ENCODE measurements at places on chromosomes 5 and 9.

DNA sequence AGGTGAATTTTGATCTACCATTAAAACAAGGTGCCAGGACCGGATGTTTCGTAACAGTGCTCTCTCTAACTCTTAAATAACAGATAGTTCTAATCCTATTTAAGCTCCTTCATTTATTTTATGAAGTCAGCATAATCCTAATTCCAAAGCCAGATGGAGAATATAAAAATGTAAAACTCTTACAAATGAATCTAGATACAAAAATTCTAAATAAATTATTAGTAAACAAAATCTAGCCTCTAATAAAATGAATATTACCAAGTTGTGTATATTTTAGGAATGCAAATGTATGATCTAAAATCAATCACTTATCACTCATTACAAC, 32.4 kb upstream of the IL33 start:
- no peak for DNase-seq

- no peak for DNase-seq
Observed at GRCh38 chr9:137148242-137148641, 9.3 kb downstream of the GRIN1 start.

- DNase-seq = no peak
Observed at GRCh38 chr9:86829496-86830046, 117.7 kb downstream of the GAS1 start.

DNA sequence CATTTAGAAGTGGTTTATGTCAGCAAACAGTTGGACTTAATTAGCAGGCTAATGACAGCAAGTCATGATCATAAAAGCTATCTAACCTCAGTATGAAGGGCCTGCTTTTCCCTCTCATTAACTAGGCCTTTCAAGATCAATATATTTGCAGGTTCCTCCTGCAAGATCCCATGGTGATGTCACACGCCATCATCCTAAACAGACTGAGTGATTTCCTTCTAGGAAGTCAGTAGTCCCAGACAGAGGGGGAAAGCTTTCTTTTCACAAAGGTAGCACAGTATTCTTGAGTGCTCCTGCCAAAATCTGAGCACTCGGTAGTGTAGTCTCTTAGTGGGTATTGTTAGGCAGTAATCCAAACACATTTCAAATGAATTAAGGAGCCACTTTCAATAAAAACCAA, 52.5 kb downstream of the UIMC1 start:
- DNase-seq = no peak

- no peak for DNase-seq
Observed at GRCh38 chr5:53908757-53909156, 348.3 kb downstream of the NDUFS4 start.

- DNase-seq = no peak
Observed at GRCh38 chr5:152092580-152092979, 167.9 kb upstream of the GLRA1 start.

DNA sequence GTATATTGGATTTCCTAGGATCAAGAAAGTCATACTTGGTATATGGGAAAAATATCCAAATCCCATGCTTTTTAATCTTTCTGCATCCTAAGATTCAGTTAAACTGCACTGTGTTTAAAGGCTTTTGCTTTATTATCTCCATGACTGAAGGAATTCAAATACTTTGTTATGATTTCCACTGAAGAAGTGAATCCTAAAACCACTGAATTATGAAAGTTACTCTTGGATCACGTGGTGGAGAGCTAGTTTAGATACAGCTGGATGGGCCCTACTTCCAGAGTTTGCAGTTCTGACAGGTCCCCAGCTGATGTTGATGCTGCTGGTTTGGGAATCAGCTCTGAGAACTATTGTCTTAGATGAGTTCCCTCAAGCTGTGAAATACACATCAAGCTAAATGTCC, 5.0 kb downstream of the DAB2 start:
- DNase-seq = no peak

DNA sequence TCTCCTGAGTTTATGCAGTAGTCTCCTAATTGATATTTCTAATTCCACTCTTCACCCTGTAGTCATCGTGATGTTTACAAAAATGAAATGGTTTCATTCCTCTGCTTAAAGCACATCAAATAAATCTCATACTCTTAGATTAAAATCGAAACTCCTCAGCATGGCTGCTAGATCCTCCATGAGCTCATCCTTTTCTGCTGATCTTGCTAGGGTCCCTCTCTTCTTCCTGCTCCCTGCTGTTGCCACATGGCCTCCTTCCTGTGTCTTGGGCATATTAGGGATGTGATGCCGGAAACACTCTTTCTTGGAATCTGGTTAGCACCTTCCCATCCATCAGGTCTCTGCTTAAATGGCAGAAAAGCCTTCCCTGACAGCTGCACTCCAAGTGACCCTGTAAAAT, 59.5 kb upstream of the MEGF10 start:
- DNase-seq = no peak

- no peak for DNase-seq
Observed at GRCh38 chr5:40634154-40634553, 45.6 kb upstream of the PTGER4 start.

GRCh38 chr5:98840946-98841345, 67.5 kb downstream of the RGMB start:
- no peak for DNase-seq

DNA sequence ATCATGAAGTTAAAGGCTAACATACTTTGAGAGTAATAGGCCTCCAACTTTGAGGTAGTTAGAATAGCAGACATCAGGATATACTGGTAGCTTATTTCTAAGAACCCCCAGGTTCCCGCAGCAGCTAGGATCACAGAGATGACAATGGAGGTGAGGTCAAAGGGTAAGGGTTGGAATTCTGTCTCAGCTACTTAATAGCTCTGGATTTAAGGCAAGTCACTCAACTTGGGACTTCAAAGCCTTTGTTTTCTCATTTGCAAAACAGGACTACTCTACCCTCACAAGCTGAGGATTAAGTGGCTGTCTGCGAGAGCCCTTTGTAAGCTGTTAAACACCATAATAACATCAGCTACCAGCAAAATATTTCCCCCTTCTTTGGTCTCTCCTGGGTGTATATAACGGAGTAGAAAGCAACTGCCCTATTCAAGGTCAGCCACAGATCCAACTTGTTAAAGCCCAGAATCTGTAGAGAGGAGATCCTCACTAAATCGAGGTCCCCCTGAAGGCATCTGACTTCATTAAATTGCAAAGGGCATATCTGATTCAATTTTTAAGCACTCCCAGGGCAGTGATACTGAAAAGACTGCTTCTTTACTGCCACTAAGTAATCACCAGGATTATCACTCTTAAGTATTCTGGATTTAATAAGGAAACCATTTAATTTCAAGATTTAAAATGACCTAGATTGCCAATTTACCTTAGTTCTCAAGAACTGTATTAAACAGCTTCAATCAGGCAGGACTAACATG, 104.7 kb downstream of the DCP2 start:
- no peak for DNase-seq

GRCh38 chr9:129413537-129414376, 207.1 kb downstream of the C9orf50 start:
- peak; percentile 74 for DNase-seq

DNA sequence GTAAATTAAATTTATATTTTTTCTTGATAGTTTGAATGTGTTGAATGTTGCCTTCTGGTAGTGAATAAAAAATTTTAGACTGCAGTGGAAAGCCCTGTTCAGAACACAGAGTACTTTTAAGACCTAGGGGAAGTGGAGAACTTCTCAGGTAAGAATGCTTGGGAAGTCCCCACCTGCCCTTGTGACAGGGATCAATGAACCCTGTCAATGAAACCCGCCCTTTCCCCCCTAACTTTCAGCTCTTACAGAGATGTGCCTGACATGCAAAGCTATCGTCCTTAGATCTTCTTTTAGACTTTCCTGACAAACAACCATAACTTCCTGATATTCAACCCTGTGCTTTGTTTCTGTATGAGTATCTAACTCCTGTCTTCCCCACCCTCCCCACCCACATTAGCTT, 562.7 kb downstream of the TLE4 start:
- no peak for DNase-seq

- DNase-seq = no peak
Observed at GRCh38 chr9:35714123-35714522, 17.9 kb downstream of the TLN1 start.

- DNase-seq = no peak
Observed at GRCh38 chr5:145936401-145937131, at the start of gene SH3RF2. Gene SH3RF2, plus strand, starts transcription at chr5:145936578. Its CDS starts 1,351 bp downstream, at chr5:145937929.

DNA sequence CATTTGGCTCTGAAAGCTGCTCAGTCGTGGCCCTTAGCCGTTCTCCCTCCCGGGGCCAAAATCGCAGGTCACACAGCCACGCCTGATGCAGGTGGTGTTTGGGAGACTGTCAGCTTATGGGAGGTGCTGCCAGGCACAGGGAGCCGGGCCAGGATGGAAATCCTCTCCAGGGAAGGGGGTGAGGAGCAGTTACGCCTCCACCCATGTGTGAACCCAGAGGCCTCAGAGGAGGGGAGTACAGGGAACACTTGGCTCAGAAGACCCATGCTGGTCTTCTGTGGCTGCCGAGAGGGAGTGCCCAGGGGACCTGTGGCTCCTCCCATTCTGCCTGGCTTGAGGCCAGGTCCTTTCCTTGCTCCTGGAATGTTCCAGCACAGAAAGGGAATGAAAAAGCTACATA, 3.6 kb upstream of the OLFM1 start:
- no peak for DNase-seq

GRCh38 chr5:139844472-139845145, 49.0 kb downstream of the PSD2 start:
- DNase-seq = no peak

DNA sequence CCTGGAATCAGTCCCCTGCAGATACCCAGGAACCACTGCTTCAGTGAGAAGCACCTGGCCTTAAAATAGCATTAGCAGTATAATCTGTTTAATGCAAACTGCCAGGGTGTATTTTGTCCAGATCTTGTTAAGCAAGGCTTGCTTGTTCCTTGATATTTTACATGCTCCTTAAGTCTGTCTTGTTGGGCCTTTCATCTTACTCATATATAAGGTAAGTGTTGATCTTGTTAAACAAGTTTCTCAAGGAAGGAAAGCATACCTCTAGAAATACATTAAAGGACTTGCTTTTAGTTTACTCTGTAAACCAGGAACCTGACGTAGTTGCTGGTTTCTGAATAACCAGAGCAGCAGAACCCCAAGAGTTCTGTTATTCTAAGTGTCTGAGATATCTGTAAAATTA, 13.7 kb downstream of the HSPA4 start:
- DNase-seq = no peak

DNA sequence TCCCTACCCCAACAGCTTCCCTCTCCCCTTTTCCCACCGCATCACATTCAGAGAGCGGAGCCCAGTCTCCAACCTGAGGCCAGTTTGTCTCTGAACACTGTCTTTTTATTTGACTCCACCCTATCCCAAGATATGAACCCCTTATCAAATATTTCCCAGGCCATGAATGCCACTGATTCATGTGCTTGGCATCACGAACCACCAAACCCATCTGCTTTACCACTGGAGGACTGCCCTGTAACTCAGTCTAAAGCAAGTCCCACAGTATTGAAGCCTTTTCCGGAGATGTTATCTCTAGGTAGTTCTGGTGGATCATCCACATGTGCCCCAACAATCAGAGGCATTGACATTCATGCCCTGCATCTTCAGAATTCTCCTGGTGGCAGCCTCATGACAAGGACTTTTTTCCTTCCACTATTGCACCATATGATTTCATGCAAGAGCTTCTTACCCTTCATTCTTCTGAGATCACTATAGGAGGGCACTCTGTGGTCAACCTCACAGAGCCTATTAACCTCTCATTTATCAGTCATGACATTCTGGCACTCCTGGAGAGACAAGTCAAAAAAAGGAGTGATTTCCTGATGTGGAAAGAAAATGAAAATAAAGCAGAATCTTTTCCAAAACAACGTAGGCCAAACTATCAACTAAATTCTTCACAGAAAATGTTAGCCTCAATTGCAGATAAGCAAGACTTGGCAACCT, 12.3 kb upstream of the SPATA31D4 start:
- no peak for DNase-seq

DNA sequence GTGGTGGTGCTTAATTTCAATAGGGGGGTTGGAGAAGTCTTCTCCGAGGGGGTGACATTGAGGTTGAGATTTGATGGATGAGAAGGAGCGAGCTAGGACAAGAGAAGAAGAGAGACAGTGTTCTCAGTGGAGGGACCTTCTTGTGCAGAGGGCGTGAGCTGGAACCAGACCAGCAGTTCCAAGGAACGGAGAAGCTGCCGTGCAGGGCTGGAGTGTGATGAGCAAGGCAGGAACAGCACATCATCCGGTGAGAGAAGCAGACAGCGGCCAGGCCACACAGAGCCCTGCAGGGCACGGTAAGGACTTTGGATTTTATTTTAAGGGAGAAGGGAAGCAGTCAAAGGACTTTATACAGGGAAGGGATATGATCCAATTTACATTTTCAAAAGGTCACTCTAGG, 206.9 kb downstream of the MELK start:
- no peak for DNase-seq

DNA sequence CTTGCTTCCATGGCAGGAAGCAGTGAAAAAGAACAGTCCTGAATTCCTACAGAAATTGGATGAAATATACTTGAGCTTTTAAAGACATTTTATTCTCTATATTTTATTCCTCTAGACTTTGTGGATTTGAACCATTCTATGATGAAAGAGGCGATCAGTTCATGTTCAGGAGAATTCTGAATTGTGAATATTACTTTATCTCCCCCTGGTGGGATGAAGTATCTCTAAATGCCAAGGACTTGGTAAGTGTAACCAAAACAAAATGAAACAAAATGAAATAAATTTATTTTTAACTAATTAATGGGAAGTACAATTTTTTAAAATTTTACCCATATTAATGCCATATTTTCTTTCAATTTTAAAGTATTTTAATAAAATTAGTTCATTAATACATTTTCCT, 34.1 kb downstream of the STARD4 start:
- DNase-seq = no peak

DNA sequence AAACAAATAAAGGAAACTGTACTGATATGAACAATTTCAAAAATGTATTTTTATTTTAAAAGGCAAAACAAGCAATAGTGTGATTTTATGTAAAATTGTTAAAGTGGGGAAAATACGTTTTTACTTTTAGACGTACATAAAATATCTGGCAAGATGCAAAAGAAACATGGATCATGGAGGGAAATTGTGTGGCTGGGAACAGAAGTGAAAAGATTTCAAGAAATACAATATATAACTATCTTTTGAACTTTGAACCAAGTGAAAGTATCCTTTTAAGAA, 1.5 kb upstream of the ZNF367 start:
- DNase-seq = no peak

DNA sequence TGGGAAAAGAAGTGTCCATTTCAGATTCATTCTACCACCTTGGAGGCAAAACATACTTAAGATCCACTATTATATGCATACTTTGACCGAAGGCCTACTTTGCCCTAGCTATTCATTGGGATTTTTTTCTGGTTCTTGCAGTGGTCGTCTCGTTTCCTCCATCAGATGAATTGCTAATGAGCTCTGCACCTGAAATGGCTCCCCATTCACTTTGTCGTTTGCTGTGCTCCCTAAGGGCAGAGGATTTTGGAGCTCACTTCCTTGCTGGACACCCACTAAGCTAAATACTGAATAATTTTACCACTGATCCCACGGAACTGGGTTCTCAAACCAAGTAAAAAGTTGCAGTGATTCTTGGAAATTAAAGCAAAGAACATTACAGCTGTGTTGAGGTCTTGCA, 1.9 kb downstream of the KDM3B start:
- no peak for DNase-seq

GRCh38 chr5:58649716-58650115, 66.8 kb downstream of the RAB3C start:
- DNase-seq = no peak
